Activated naive CD8-positive, alpha-beta T cell treated with anti-CD3 and anti-CD28 coated beads, Interleukin-2, amount 50 U/mL, for 24 hours (primary cell): ENCODE measurements at places on chromosomes 11 and 22.
A peak's percentile ranks its signal among the peaks of the same experiment; 100 is the strongest.

DNA sequence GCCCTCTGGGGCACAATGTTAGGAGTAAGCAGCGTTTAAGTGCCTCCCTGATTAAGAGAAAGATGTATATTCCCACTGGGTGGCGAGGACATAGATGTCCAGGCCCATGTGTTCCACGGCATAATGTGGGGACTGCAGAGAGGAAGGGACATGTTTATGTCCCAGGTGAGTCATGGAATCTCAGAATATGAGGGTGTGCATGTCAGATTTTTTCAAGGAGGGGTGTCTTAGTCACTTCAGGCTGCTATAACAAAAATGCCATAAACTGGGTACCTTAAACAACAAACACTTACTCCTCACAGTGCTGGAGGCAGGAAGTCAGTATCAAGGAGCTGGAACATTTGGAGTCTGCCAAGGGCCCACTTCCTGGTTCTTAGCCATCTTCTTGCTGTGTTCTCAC is 55.1 kb downstream of the BCR start:
- no peak for DNase-seq

DNA sequence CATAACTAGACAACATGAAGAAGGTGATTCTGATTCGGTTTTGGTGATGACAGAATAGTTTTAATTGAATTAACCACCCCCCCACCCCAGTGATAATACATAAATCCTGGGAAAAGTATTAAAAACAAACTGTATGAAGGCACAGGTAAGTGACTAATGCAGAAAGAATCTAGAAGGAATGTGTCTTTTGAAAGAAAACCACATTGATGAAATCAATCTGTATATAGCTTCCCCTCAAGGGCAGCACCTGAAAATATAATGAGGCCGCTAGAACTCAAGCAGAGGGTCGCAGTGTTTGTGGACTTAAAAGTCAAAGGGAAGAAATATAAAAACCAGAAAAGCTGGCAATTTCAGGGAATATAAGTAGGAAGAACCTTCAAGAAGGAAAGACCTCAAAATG is 580.5 kb upstream of the CHORDC1 start:
- DNase-seq: no peak

DNA sequence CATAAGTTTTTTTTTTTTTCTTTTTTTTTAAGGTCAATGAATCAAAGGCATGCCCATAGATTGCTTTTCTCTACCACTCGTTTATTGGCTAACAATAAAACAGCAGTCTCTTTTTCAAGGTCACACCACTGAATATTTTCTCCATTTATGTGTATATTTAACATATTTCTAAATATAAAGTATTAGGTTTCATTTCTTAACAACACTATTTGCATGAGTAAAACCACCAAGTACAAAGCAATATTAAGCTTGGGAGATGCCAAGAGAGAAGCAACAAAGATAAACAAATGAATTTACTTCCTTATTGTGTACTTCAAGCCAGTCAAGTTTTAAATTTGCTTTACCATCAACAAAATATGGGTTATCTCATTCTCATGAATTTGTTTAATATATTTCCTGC is 708.9 kb upstream of the CCDC179 start:
- DNase-seq: no peak

DNA sequence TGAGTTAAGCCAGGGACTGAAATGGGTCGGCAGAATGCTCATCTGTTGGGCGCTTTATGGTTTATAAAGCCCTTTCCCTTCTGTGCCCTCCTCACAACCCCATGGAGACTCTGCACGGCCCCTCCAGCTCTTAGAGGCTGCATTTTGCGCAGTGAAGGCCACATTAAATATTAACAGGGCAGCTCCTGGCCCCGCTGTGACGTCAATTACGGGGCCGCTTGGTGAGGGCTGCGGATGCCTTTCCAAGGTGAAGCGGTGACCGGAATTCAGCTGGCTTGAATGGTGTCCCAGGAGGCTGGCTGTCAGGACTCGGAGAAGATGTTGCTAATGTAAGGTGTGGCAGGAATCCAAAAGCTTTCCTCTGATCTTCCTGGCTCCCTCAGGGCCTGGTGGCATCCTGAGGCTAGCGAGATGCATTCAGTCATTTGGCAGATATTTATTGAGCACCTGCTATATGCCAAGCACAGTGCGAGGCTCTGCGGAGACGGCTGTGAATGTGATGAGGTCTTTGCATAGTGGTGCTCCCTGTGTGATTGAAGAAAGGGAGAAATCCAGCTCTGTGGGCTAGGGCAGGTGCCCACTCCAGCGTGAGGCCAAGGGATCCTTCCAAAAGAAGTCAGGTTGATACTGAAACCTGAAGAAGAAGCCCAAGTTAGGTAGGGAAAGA is 10.4 kb upstream of the YWHAH start:
- DNase-seq: no peak

- no peak for DNase-seq
Observed at GRCh38 chr22:43837666-43838065, 24.6 kb downstream of the SULT4A1 start.

- DNase-seq: no peak
Observed at GRCh38 chr11:75986966-75987365, 172.0 kb downstream of the UVRAG start.

GRCh38 chr22:30582051-30582450 is 7.6 kb upstream of the GAL3ST1 start:
- DNase-seq: no peak

DNA sequence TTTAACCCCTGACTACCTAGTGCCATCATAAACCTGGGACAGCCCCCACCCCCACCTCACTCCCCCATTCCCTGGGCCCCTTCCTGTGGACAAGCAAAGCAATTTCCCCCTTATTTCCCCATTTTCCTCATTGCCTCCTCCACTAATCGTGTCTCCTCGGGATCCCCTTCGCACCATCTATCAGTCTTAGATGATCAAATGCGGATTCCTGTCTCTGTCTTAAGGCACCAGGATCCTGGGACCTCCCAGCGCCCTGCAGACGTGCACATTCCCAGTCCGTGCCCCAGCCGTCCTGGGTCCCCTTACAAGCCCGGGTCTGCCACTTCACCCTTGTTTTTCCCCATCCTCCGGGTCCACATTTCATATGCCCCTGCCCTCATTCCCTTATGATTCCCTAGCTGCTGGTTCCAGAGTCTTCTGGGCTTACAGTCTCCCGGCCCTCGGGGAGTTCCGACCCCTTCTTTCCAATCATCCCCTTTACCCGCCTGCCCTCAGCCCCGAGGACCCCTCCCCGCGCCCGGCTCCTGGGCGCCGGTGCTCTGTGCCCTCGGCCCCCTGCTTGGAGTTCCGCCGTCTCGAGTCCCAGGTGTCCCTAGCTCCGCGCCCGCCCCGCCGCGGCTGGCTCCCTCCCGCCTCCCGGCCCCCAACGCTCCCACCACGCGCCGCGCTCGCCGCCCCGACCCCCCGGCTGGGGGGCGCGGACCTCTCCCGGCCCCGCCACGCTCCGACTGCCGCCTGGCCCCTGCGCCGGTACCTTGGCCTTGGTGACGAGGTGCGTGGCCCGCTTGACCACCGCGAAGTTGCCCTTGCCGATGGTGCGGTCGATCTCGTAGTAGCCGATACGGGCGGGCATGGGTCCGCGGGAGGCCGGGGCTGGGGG is 599 bp downstream of the SIK3 start:
- DNase-seq: peak; percentile 46

GRCh38 chr22:45880716-45881523 is 96.0 kb downstream of the WNT7B start:
- DNase-seq: no peak

DNA sequence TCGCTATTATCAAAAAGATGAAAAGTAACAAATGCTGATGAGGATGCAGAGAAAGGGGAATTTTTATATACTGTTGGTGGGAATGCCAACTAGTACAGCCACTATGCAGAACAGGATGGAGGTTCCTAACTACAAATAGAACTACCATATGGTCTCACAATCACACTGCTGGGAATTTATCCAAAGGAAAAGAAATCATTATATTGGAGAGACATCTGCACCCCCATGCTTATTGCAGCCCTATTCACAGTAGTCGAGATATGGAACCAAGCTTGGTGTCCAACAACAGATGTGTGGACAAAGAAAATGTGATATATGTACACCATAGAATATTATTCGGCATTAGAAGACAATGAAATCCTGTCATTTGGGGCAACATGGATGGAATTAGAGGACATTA is 19.6 kb upstream of the POU2AF2 start:
- no peak for DNase-seq

- DNase-seq: no peak
Observed at GRCh38 chr22:31126869-31127175, 4.1 kb downstream of the INPP5J start.

GRCh38 chr22:37300551-37301017 is 18.3 kb downstream of the CYTH4 start:
- peak; percentile 49 for DNase-seq

GRCh38 chr11:64742087-64742888 is 1.7 kb downstream of the RASGRP2 start:
- peak; percentile 42 for DNase-seq

DNA sequence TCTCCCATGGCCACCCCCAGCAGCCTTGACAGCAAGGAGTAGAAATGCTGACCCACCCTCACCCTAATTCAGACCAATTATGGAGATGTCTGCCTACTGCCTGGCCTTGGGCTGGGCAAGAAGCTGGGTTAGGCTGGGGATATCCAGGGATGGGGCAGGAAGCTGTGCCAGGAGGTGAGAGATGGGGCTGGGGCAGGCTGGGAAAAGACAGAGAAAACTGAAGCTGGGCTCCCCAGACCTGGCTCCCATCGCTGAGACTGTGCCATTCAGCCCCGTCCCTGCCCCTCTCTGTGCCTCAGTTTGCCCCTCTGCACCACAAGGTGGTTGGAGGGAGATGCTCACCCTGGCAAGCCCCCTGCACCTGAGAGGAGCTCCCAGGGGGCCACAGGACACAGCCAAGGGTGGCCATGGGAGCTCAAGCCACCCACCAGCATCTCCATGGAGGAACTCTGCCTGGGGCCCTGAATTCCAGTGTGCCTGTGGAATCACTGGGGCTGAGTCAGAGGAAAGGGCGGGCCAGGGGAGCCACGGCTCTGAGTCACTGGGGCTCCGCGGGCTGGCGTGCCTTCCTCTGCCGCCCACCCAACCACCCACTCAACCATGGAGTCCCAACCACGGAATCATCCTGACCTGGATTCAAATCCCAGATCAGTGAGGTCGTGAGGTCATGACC is 6.0 kb upstream of the CARD10 start:
- DNase-seq: peak; percentile 24

GRCh38 chr11:2483426-2483825 is 38.6 kb downstream of the KCNQ1 start:
- DNase-seq: no peak

GRCh38 chr11:108958368-108959104 is 293.7 kb downstream of the DDX10 start:
- DNase-seq: no peak

DNA sequence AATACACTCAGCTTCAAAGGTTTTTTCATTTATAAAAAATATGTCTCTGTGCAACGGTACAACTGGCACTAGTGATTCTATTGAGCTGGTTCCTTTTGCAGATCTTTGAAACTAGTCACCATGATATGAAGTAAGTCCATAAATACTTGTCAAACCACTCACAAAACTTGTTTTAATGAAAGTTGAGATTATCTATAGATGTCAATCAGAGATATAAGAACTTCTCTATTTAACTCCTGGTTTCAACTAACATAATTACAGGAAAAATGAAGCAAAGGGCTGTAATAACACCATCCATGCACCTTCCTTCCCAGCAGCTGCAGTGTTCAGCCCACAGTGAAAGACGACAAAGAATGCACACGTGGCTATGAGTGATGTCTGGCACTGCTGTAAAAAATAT is 44.7 kb downstream of the TMEM123 start:
- DNase-seq: no peak

DNA sequence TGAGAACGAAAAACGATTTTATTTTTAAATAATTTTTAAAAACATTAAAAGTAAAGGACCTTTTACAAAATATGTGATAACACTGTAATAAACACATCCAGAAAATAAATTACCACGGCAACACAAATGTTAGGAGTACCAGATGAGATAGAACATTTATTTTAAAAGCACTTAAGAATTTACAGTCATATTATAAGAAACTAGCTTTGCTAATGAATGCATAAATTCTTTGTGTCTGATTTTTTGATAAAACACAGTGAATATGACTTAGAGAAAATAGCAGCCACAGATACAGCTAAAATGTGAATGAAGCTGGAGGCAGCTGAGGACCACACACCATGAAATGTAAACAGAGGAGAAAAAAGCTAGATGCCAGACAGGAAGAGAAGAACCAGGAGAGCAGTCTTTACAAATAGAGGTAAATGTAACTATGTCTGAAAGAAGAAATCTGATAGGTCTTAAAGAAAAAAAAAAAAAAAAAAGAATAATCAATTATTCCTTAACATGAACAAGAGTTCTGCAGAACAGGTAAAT is 14.6 kb downstream of the CCDC34 start:
- DNase-seq: no peak

DNA sequence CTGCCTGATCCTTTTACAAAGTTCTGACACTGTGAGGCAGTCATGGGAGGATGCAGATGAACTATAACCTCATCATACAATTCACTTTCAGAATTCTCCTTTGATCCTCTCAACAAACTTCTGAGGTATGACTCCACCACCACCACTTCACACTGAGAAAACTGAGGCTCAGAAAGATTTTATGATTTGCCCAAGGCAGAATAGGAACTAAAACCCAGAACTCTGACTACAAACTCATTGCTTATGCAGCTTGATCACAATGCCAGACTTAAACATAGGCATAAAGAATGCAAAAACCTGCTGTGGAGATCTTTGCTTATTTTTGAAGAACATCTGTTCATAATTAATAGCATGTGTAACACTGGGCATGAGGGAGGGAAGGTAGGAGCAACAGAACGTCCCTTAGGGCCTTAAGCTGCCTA is 20.4 kb downstream of the FAM168A start:
- no peak for DNase-seq

DNA sequence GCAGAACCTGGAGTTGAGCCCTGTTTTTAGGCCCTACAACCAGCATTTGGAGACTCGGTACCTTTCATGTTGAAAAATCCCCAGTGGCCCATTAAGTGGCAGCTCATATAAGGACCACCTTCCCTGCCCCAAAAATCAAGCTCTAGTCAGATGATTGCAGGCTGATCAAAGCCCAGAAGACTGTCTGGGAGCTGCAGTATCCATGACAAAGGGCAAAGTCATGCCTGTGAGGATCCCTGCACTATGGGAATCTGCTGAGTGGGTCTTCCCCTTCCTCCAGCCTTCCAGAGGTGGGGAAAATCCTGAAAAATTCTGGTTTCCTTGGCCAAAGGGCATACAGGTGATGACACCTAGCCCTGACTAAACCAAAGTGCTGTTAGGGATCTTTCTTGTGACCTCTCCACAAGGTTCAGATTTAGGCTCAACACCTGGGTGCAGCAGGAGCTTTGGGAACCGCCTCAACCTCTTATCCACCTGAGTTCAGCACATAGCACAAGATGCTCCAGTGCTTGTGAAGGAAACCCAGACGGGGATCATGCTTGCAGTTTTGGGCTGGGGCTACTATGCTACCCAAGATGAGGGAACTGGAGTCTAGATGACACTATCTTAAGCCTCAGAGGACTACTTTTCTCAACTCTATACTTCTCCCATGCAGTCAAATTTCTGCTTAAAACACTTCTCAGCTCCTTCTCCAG is 1.2 kb upstream of the TRIM3 start:
- no peak for DNase-seq

- no peak for DNase-seq
Observed at GRCh38 chr11:46682773-46683752, 17.4 kb downstream of the ARHGAP1 start.
